Left renal cortex interstitium (tissue), 4 donors: ENCODE measurements at places on chromosomes 1 and 21.

DNA sequence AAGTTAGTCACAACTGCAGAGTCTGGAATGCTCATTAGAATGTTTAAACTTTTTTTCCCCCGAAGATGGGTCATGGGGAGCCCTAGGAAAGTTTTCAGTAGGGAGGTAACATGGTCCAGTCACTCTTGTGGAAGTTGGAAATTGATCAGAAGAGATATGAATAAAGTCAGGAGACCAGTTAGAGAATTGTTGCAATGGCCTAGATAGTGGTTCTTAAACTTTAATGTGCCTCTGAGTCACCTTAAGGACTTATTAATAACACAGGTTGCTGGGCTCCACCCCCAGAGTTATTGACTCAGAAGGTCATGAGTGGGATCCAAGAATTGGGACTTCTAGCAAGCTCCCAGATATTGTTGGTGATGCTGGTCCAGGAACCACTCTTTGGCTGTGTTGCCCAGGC lies 3.2 kb upstream of the TFAP2E start:
- no peak for DNase-seq

- DNase-seq = no peak
These were observed 107.6 kb upstream of the SGIP1 start for GRCh38 chr1:66426239-66426853.

- no peak for DNase-seq
These were observed 832.6 kb upstream of the TMPRSS15 start for GRCh38 chr21:19236209-19236608.

GRCh38 chr1:69295265-69295664 lies 272.5 kb upstream of the LRRC7 start:
- no peak for DNase-seq

- DNase-seq = no peak
These were observed 200.6 kb downstream of the RGS7 start for GRCh38 chr1:241156231-241156965.

DNA sequence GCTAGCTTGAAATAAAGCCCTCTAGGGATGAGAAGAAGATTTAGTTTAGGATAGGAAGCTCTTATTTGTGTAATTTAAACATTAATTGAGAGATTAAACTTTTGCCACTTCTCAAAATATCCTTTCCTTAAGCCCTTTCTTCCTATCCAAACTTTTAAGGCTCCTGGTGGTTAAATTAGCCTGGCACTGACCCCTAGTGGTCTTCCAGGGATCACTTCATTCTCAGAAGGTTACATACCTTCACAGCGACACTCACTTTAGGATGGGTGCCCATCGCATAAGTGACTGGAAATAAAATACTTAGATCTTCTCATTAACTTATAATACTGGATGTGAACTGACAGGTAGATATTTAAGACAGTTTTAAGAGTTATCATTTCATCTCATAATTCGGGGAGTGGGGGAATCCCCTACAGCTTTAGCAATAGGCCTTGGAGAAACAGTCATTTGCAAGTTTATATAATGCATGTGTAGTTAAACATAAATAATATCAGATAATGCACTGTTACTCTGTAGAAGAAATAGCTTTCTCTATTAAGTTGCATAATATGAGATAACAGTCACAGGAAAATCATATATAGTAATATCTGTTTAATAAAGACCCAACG lies 7.4 kb downstream of the LHX9 start:
- no peak for DNase-seq

DNA sequence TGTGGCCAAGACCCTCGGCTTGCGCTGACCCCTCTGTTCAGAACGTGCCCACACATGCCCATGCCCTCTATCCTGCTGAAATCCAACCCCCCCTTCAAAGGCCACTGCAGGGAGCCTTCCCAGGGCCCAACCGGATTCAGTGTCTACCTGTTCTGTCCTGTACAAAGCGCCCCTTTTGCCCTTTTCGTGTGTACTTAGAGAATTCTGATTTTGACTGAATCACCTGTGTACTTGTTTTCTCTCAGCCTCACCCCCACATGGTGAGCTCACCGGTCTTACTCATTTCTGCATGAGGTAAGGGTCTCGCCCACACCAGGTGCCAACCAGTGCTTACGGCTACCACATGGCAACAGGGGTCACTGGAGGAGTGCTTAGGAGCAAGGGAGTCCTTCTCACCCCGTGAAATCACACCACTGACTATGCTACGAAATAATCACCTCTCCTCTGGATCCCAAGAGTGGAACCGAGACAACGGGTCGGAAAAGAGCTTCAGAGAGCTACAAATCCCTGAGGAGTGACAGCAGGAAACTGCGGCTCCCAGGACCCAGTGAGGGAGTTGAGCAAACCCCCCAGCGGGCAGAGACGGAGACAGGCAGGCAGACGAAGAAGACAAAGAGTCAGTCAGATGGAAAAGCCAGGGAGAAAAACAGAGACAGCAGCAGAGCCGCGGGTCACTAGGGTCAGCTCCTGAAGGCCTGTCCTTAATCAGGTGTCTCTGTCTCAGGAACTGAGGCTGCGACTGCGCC lies 2.1 kb upstream of the S100A2 start:
- no peak for DNase-seq

- DNase-seq = no peak
These were observed 30.7 kb downstream of the SDCCAG8 start for GRCh38 chr1:243286409-243287122.

GRCh38 chr1:190022709-190023108 lies 455.0 kb downstream of the BRINP3 start:
- DNase-seq = no peak

DNA sequence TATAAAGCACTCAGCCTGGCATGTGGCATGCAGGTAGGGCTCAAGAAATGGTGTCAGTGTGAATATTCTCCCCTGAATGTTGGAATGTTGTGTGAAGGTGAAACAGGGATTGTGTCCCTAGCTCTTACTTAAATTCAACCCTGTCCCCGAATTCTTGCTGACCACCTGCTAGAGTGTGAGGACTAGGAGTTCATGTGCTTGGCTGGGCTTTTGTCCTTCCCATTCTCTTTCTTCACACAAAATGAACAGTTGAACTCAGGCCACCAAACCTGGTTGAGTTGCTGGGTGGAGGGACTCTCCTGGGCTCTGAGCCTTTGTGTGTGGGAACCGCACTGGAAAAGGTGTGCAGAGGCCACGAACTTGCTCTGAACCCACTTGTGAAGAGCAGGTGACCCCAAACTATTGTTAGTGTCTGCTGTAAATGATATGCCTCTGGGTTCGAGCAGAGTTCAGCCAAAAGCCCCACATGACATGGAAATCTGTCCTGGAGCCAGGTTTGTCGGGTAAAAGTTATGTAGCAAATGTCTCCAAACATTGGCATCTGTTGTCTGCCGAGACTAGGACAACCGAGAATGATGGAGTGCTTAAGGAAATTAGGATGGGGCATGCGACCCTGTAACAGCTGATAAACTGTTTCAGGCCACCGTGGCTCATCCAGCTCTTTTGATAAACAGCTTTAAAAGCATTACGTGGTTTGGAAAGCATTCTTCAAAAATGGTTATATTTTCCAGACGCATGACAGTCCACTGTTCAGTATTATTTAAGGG lies 144.2 kb downstream of the DHRS3 start:
- DNase-seq = no peak

- no peak for DNase-seq
These were observed 17.1 kb upstream of the EPHA2 start for GRCh38 chr1:16172964-16173446.

GRCh38 chr1:200468264-200469001 lies 58.6 kb upstream of the ZNF281 start:
- DNase-seq = no peak

- DNase-seq = no peak
These were observed 150.9 kb downstream of the HIVEP3 start for GRCh38 chr1:41767534-41768525.

- DNase-seq = no peak
These were observed 65.6 kb downstream of the UCHL5 start for GRCh38 chr1:192993426-192994085.

GRCh38 chr1:60916906-60917305 lies 165.5 kb upstream of the NFIA start:
- no peak for DNase-seq

GRCh38 chr1:23963617-23964234 lies 4.1 kb downstream of the PNRC2 start:
- DNase-seq = no peak

GRCh38 chr1:244897476-244898254 lies 33.3 kb upstream of the HNRNPU start:
- DNase-seq = no peak

GRCh38 chr1:91827459-91828321 lies 58.3 kb downstream of the TGFBR3 start:
- DNase-seq = no peak

DNA sequence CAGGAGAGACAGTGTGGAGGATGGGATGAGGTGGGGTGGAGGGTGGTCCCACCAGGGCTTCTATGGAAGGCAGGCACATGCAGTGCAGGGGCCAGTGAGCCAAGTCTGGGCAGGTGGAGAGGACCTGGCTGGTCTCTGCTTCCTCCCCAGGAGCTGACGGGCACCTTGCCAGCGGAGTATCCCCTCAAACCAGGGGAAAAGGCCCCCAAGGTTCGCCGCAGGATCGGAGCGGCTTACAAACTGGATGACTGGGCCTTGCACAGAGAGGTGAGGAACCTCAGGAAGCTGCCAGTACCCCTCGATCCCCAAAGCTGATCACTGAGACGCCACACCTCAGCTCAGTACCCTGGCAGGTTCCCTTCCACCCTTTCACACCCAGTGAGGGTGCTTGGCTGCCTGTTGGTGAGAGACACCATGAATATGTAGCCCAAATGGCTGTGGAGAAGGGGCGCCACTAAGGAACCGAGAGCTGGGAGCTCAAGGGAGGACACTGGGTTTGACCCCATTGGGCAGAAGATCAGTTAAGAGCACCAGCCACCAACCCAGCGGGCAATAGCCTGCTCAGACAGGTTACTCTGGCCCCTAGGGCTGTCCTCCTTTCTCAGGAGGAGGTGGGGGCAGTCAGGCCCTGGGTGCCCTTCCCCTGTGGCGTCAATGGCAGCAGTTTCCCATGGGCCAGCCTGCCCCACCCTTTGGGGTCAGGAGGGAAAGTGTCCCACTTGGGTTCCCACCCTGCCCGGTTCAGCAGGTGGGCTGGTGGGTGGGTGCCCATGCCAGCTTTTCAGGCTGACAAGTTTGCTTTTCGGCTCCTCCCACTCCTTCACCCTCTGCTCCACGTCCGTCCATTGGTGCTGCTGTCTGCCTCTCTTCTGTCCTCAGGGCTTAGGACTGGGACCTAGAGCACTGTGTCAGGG lies 5.5 kb downstream of the INAVA start:
- DNase-seq = no peak

GRCh38 chr1:116262207-116262994 lies 110.6 kb upstream of the ATP1A1 start:
- DNase-seq = no peak

- no peak for DNase-seq
These were observed 215.1 kb downstream of the ST6GALNAC3 start for GRCh38 chr1:76289692-76290091.

- no peak for DNase-seq
These were observed 74.6 kb upstream of the KCND3 start for GRCh38 chr1:112063781-112064728.

DNA sequence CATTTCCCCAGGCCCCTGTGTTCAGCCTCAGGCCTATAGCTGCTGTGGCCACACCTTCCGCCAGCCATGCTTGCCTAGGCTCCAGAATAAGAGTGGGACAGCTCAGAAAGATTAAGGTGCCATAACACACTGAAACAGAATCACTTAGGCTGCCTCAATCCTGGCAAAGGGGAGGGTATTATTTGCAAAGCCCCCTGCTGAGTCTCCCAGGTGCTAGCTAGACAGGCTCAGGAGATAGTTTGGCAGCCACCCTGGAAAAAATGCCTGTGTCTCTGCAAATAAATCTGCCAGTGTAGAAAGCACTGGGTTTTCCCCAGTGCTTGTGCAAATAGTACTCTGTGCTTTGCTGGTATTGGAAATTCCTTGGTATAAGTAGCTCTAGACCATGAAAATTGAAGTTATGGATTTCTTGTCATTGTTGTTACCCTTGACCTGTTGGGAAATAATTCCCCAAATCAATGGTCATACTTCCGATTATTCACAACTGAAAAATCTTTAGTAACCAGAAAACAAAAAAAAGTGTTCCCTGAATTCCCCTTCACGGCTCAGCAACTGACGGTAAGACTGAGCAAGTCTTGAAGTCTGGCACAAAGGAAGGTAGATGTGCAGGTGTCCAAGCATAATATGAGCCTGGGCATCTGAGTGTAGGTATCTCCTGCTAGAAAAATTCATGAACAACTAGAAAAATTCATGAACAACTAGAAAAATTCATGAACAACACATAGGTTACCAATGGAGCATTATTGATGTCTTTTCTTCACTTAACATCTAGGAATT lies 56.9 kb downstream of the PROX1 start:
- DNase-seq = no peak

DNA sequence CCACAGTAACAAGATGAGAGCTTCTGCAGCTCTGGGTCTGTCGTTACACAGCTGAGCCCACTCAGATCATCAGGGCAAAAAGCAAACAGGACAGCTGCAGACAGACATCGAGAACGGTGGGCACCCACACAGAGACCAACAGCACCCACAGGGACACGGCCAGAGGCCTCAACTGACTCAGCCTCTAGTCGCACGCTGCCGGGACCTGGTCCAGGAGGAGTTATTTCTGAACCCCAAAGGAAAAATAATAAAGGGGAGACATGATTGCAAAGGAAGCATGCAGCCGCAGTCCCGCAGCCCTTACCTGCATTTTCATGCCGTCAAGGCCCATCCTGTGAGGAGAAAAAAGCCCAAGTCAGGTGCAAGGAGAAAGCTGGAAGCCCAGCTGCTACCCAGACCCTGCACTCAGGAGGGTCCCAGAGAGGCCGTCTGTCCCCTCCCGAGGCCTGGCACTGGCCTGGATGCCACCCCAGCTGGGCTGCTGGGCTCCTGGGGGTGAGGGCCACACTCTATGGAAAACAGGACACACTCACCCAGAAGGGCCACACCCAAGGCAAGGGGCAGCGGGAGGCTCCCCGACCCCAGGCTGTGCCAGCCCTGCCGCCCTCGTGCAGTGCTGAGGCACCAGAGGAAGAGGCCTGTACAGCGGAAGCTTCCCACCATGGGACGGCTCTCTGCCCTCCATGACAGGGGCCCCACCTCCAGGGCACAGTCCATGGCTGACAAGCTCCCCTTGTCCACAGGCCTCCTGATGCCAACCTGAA lies 15.7 kb downstream of the LSS start:
- DNase-seq = no peak

DNA sequence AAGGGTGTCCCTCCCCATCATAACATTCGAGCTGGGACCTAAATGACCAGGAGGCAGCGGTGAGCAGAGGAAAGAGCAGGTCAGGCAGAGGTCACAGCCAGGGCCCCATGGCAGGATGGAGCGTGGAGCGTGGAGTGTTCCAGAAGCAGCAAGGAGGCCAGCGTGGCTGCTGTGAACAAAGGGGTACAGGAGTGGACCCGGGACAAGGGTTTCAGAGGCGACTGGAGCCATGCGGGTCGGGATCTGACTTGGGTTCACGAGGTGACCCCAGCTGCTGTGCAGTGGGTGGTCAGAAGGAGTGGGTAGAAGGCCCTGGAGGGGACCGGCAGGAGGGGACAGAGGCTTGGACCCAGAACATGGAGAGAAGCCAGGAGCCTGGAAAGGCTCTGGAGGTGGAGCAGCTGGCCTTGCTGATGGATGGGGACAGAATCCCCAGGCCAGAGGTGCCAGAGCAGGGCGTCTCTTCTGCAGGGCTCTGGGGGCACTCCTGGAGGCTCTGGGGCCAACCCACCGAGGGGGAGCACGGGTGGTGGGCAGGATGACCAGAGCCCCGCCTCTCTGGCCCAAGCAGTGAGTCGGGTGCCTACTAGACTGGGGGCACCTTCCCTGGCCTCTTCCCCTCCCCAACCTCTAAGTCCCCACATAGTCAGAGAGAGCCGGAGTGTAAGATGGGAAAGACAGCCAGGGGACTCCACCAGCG lies 2.3 kb downstream of the CHD5 start:
- no peak for DNase-seq
